Amygdala (tissue), 56 donors: ENCODE measurements at places on chromosomes 12 and 14.

GRCh38 chr14:63266106-63266505 lies 52.6 kb downstream of the GPHB5 start:
- DNase-seq = no peak

DNA sequence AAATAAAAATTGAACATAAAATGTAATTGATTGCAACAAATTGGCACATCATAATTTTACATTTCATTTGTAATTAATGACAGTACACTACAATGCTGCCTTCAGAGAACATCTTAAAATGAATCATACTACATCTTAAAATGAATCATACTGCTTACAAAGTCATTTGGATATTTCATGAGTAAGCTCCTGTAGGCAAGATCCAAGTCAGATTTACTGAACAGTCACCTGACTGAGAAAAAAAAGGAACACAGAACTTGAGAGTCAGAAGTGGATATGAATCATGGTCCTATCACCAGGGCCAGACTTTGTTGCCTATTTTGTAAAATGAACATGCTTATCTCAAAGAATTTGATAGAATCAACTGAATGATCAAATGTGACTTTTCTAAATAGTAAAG lies 32.7 kb upstream of the FBLN5 start:
- no peak for DNase-seq

- DNase-seq = no peak
These were observed 313.5 kb upstream of the KITLG start for GRCh38 chr12:88893801-88894200.

- no peak for DNase-seq
These were observed 12.1 kb upstream of the PRR4 start for GRCh38 chr12:10861366-10861765.

DNA sequence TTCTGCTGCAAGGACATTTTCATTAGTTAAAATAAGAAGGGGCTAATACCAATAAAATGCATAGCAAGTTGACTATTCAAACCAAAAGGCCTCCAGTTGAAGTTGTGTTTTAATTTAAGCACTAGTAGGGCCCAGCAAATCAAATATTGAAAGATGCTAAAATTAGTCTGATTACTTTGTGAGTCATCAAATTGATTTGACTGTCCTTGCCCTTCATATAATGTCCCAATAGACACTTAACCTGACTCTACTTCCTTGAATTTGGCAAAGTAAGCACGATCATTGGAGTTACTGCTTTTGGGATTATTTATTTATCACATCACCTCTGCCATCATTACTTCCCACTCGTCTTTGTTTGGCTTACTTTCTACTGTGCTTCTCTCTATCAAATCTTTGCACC lies 798.5 kb downstream of the DIO2 start:
- no peak for DNase-seq

DNA sequence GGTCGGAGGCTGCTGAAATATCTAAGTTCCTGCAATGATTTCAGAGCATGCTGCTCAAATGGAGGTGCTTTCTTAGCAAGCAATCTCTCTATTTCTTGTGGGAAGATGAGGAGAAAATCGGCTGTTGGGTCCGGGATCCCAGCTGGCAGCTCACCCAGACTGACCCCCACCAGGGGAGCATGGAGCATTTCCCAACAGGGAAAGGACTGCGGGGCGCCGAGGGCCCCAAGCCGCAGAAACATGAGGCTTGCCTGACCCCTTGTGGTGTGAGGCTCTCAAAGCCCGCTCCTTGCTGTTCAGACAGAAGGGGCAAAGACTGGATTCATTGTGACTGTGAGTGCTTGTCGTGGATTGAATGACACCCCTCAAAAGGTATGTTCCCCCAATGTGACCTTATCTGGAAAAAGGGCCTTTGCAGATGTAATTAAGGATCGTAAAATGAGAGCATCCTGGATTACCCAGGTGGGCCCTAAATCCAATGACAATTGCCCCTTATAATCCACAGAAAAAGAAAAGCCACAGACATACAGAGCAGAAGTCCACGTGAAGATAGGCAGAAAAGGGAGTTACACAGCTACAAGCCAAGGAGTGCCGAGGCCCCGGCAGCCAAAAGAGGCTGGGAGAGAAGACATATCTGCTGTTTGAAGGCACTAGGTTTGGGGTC lies 116.3 kb upstream of the VASH1 start:
- no peak for DNase-seq

GRCh38 chr14:34604995-34605394 lies 25.0 kb downstream of the SNX6 start:
- DNase-seq = no peak

- no peak for DNase-seq
These were observed 7.6 kb downstream of the RASSF9 start for GRCh38 chr12:85828576-85828975.

DNA sequence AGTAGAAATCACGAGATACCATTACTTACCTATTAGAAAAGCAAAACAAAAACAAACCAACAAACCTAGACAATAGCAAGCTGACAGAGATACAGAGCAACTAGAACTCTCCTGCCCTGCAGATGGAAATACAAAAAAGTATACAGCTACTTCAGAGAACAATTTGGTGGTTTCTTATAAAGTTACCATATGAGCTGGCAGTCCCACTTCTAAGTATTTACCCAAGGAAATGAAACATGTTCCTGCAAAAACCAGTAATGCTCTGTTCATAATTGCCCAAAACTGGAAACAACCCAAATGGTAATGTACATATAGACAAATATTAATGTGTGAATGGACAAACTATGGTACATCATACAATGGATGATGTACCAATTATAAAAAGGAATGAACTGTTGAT lies 31.7 kb downstream of the FUT8 start:
- no peak for DNase-seq

- no peak for DNase-seq
These were observed 20.0 kb upstream of the SLC15A5 start for GRCh38 chr12:16297521-16297920.

- no peak for DNase-seq
These were observed 80.5 kb downstream of the FBXW8 start for GRCh38 chr12:116990971-116991966.
